ENCODE measurements at places on chromosomes 7 and 10.

DNA sequence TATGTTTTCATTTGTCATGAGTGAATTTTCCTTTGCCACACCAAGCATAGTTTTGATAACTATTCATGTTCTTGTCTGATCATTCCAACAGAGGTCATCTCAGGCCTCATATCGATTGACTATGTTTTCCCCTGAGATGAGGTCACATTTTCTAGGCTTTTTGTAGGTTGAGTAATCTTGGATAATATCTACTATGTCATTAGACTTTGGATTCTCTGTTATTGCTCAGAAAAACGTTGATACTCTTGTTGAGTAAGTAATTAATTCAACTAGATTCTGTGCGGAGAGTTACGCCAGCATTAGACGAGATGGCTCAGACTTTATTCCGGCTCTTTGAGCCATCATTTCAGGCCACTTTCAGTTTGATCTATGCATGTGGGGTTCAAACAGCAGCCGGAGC, 57.7 kb downstream of the KLF6 start:
- no peak for DNase-seq

GRCh38 chr10:119268871-119269506, 61.6 kb downstream of the GRK5 start:
- DNase-seq: no peak

- DNase-seq: no peak
Observed at GRCh38 chr10:80196270-80196949, 8.9 kb downstream of the ANXA11 start.

- DNase-seq: no peak
Observed at GRCh38 chr10:17041626-17042520, 87.7 kb downstream of the CUBN start.

DNA sequence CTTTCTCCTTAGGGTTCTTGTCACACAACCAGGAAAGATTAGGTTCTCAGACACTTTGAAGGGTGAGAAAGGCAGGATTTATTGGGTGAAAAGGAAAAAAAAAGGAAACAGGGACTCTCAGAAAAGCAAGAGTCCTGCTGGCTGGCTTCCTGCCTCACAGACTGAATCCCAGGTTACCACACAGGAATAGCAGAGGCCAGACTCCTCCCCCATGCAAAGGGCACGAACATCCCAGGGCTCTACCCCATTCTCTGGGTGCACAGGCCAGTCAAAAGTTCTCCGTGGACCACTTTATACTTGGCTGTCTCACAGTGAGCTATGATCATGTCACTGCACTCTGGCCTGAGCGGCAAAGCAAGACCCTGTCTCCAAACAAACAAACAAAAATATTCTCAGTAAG, 42.6 kb downstream of the HOXA1 start:
- no peak for DNase-seq

DNA sequence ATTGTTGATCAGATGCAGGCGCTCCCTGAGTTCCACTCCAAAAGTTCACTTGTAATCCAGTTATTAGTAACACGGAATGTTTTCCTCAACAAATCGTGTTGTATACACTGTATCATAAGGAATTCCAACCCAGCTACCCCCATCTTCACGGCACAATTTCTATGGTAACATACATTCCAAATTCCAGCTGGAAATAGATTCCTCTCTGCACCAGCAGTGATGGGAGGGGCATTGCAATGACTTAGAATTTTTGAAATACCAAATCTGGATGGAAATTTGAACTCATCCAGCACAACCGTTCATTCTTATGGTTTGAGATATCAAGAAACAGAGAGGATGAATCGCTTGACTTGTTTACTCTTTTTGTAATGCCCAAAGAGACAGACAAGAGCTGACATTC, 38.9 kb upstream of the RHEB start:
- no peak for DNase-seq

GRCh38 chr10:110792476-110793125, 79.1 kb upstream of the PDCD4 start:
- DNase-seq: no peak

- no peak for DNase-seq
Observed at GRCh38 chr7:127114742-127115265, 137.9 kb downstream of the GRM8 start.

DNA sequence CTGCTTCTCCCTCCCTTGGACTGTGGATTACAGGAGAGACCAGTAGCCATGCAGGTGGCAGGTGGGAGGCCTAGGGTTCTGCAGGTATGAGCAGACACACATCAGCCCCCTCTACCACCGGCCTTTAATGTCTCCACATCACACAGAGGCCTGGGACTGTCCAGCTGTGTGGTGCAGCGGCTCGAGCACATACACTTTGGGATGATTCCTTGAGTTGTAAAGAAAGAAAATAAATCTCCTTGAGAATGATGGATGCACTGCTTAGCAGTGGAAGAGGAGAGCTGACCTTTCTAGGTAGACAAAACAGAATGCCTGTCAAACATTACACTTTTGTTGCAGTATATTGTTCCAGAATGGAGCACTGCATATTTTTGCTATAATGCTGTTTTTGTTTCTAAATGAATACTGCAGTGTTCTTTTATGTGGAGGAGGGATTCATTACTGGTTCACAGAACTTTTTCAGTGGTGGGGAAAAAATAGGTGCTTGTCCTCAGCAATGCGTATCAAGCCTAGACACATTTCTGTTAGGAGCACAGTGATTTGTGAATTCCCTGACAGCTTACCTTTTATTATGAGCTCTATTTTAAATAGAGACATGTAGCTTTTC, 66.0 kb downstream of the PTPRE start:
- peak; percentile 42 for DNase-seq

DNA sequence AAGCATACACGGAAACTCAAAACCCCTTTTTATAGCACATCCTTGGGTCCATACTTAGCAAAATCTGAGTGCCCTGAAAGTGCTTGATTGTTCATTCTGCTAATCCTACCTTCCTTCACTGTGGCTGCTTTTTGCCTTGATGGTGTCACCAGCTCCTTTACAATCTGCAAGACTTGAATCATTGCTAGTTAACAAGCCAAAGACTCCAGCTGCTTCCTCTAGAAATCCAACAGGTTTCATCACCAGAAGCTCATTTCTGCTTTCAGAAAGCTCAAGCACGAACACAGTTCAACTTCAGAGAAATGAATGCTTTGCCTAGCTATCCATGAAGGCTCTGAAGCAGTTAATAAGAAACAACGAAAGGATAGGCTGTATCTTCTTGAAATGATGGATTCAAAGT, 38.0 kb downstream of the USP6NL start:
- DNase-seq: no peak

DNA sequence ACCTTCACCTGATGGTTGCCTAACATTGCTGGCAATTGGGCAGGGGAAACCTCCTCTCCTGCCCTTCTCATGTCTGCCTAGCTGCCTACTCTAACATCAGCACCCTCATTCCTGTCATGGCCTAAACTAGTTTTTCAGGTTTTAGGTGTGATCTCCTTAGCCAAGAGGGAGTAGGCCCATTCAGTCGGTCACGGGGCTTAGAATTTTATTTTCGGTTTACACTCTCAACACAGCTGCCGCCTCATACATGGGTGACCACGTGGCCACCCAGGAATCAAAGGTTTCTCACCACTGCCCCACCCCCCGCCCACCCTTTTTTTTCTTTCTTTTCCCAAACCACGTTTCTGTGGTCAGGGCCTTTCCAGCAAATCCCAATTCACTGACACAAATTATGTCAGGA, 97.2 kb downstream of the RALA start:
- no peak for DNase-seq

DNA sequence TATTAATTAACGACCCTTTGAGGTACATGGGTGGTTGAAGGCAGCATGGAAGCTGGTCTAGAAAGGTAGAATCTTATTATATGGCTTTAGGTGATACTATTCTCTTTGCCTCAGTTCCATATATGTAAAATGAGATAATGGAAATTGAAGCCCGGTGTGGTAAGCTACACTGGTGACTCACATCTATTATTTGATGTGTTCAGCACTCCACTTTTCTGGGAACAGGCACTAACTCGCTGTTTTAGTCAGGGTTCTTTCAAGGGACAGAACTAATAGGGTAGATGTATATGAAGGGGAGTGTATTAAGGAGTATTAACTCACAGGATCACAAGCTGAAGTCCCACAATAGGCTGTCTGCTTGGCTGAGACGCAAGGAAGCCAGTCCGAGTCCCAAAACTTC, 4.4 kb upstream of the TRUB1 start:
- no peak for DNase-seq

DNA sequence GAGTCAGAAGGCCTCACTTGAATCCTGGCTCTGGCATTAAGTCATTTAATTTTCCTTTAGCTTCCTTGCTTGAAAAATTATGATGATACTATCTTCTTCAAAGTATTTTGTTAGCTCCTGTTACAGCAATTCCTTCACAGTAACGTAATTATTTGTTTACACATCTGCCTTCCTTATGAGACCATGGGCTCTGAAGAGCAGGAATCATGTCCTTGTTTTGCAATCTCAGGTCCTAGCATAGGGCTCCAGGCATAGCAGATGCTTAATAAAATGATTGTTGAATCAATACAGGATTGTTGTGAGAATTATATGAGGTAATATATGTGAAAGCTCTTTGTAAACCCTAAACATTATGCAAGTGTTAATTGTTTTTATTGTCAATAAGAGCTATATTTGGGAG, 25.5 kb downstream of the KLHDC10 start:
- no peak for DNase-seq

DNA sequence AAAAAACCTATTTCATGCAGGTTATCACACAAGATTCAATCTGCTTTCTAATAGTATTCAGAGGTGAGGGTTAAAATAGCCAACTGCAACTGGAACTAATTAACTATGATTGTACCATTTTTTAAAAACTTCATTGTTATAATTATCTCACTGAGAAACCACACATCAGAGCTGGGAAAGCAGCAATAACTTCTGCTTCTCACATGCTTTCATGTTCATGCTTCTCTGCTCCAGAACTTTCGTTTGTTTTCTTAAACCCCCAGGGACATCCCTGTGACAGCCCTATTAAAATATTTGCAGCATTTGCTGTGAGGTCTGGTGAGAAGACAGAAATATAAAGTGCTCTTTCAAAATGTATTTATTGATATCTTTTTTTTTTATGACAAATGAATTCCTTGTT, 389.0 kb upstream of the SORCS1 start:
- DNase-seq: no peak

DNA sequence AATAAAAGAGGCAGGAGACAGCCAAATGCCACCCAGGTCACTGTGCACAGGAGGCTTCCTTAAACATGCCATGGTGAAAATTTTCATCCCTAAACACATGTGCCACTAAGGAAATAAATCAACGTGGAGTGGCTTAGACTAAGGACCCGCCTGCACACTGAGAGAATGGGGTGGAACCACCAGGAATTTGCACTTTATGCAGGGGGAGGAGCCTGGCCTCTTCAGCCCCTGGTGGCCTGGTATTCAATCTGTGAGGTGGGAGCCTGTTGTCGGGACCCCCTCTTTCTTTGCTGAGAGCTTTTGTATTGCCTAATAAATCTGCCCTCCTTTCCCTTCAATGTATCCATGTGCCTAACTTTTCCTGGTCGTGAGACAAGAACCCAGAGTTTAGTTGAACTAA, 204.6 kb upstream of the NRP1 start:
- no peak for DNase-seq

- DNase-seq: no peak
Observed at GRCh38 chr7:40673285-40673684, 538.5 kb downstream of the SUGCT start.

- no peak for DNase-seq
Observed at GRCh38 chr10:129253865-129254179, 213.2 kb upstream of the MGMT start.

GRCh38 chr7:129084801-129085551, 30.1 kb upstream of the TNPO3 start:
- no peak for DNase-seq

DNA sequence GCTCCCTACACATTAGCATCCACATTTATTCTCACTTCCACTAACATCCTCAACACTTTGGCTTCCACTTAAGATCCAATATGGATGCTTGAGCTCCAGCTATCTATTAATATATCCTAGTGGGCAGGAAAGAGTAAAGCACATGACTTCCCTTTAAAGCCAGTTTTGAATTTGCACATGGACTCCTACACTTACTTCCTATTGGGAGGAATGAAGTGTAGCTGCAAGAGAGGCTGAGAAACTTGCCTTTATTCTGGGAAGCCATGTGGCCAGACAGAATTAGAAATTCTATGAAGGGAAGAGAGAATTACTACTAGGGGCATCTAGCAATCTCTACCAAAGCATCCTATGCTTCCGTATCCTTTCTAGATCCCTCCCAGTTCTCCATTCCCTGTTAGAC, 3.0 kb upstream of the TSPAN14 start:
- DNase-seq: no peak

DNA sequence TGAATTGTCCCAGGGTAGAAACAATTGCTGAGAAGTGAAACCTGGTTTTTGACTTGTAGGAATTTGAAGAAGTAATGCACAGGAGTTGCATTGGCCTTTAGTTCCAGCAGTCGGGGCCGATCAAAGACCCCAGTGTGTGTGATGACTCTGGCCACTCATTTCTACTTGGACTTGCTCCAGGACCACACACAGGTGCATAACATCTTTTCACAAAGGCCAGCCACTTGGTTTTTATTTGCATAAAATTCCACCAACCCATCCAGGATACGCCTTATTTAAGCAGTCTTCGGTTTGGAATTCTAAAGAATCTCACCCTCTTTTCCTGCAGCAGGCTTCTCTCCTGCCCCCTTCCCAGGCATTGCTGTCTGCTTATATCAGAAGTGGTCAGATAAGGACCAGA, 162.0 kb upstream of the HABP2 start:
- no peak for DNase-seq

DNA sequence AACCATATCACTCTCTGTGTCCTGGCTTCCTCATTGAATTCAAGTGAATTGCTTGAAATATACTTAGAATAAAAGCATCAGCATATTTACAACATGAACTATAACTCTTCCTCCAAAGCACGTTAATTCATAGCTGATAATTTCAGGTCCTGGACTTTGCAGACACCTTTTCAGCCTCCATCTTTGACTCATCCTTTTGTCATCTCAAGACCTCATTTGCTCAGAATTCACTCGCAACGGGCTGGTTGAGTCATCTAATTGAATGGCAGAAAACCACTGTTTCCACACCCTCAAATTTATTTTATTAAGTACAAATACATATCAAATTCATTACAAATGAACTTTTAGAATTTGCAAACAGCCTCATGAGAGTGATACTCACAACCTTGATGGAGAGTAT, 545.7 kb downstream of the GATA3 start:
- DNase-seq: no peak

DNA sequence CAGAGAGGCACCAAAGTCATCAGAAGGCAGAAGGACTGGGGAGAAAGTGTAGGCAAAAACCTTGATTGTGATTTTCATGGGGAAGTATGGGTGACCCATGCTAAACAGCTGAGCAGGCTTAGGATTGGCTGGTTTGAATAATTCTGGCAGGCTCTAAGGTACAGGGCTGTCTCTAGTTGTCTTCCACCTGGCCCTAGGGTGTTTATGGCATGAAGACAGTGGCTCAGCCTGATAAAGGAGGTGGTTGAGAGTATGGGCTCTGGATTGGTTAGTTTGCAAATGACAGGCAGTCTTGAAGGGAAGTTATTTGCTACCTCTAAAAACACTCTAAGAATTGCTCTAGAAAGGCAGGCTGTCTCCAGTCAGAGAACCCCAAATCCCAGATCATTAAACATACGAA, 100.3 kb downstream of the STRA8 start:
- DNase-seq: no peak

Measured in adrenal gland (tissue), 19 donors.